ENCODE measurements at places on chromosomes 1 and 21.

DNA sequence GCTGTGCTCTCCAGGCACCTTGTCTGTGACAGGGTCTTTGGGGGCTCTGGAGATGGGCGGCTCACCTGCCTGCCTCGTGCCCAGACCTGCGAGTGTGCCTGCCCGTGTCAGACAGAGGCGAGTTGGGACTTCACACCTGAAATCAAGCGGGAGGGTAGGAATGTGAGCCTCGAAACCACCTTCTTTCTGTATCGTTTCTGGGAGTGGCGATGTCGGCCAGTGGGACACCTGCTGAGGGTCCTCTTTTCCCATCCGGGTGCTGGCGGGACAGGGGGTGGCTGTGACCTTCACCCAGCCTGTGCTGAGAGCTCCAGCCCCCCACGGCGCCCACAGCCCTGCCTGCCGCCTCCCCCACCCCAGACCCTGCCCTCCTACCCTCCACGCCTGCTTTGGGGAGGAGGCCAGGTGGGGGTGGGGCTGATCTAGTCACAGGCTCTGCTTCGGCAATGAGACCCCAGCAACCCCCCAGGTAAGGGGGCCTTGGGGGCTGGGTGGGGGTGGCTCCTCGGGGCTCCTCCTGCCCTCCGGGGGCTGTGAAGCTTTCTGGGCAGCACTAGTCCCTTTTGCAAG, 15.6 kb upstream of the FAAP20 start:
- DNase-seq: no peak

- DNase-seq: no peak
These were observed 10.9 kb downstream of the TMPRSS3 start for GRCh38 chr21:42384989-42385388.

DNA sequence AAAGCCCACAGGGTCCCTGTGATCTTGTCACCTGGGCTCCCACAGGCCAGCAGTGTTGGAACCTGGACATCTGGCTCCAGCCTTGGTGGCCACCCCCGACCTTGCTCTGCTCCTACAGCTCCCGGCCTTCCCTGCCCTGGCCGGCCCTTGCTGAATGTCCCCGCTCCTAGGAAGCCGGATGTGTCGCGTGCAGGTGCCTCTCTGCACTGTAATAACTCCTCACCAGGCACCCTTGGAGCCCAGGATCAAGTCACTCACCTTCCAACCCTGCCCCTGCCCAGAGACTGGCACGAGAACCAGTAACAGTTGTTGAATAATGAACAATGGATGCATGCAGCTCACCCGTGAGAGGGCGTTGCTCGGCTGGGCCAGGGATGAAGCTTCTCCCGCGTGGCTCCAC, 12.1 kb downstream of the PDE9A start:
- DNase-seq: no peak

GRCh38 chr1:192869308-192869940, 60.6 kb downstream of the RGS2 start:
- no peak for DNase-seq

GRCh38 chr1:66557157-66557556, 23.2 kb downstream of the SGIP1 start:
- no peak for DNase-seq

DNA sequence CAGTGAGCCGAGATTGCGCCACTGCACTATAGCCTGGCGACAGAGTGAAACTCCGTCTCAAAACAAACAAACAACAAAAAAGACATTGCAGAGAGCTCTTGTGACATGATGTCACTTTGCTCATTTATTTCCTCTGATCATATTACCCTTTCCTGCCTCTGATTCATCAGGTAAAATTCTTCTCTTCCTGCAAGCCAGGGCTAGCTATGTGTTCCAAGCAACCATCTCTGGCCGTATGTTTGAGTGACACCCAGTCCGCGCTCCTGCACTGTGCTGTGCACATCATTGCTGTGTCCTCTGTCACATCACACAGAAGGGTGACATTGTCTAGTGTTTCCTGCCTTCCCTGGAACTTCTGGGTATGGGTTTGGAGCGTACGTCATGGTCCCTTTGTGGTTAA, 251.3 kb downstream of the PCP4 start:
- DNase-seq: no peak

GRCh38 chr1:38558500-38559445, 300.8 kb downstream of the RRAGC start:
- no peak for DNase-seq

- DNase-seq: no peak
These were observed 77.4 kb downstream of the STUM start for GRCh38 chr1:226625832-226626576.

DNA sequence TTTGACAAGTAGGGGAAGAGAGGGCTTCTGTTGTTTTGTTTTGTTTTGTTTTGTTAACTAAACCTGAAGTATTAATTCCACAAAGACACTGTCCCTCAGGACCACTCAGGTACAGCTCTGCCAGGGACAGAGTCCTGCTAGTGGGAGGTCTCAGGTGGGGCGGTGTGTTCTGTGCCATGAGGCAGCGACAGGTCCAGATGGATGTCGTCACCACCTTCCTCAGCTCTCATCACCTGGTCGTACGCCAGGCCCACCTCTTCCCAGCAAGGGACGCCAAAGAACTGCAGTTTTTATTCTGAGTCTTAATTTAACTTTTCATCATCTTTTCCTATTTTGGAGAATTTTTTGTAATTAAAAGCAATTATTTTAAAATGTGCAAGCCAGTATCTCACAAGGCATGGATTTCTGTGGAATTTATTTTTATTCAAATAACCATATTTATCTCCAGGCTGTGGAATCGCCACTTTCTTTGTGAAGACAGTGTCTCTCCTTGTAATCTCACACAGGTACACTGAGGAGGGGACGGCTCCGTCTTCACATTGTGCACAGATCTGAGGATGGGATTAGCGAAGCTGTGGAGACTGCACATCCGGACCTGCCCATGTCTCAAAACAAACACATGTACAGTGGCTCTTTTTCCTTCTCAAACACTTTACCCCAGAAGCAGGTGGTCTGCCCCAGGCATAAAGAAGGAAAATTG, 62.5 kb downstream of the POFUT2 start:
- no peak for DNase-seq
